ENCODE measurements at places on chromosomes 3 and 15. TPM values are rescaled to one million over a fixed set of nuclear protein-coding genes. Genes with fewer than 3 reads are reported as not detected.

DNA sequence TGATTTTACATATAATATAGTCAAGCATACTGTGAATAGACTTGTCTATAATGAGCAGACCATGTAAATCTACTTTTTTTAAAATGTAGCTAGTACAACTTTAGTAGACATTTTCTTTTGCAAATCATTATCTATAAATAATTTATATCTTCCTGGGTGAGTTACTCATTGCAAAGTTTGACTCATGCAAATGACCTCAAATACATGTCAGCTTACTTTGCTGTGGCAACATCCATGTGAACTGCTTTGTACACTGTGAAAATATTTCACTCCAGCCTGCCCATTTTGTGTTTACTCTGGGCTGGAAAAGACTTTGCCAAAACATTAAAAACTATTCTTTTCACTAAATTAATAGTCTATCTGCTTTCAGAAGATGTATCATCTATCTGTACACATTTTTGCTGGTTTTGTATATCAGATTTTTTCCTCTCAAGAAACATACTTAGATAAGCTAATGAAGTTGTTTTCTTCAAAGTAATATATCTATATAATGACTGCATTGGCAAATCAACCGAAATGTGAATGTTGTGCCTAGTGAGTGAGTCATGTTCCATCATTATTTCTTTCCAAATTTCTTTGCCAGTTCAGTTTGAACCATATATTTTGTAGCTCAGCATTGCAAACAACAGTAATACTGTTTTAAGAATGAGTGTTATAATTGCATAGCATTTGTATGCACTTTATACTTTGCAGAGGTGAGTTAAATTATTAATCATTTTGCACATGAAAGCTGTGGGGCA, 26.5 kb downstream of the IGSF10 start:
- DNase-seq: no peak

DNA sequence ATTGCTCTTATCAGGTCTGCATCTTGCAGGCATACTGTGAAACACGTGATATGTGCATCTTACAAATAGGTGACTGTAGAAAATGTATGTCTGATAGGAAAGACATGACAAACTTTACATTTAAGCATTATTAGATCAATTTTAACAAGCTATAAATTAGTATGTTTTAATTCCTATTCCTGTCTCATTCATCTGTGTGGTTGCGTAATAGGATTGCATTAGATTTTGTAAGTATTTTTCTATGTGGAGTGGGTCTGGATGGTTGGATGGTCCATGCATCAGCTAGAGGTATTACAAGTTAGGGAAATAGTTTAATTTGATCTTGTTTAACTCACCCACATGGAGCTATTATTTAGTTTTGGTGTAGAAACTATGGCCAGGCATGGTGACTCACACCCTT, 18.8 kb downstream of the ASTE1 start:
- DNase-seq: no peak

DNA sequence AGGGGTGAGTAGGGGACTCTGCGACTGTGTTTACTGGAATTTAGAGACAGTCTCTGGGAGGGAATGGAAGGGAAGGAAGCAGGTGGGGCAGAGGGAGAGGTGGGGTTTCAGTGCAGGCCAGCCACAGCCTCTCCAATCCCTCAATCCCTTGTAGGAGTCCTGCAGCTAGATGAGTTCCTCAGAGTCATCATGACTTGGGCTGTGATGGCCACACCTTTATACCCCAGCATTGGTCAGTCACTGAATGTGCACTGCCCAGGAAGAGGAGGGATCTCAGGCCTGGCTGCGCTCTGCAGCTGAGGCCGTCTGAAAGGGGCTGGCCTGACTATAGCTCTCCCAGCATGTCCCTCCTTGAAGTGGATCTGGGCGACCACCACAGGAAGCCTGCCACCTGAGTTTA, 67.3 kb upstream of the GLCE start:
- no peak for DNase-seq

DNA sequence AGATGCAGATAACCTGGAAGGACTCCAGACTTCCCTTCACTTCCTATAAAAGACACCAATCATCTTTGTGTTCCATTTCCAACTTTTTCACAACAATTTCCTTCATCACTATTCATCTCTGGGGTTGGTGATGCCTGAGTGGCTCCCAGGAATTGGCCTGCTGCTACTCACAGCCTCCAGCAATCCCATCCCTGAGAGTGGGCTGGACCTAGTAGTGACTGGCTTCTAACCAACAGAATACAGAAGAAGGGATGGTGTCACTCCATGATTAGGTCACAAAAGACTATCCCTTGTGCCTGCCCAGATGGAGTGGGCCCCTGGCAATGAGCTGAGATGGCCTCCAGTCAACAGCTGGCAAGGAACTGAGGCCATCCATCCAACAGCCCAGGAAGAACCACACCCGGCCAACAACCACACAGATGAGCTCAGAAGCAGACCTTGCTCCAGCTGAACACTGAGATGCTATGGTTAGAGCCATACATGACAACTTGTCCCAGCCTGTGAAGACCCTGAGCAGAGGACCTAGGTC, 20.9 kb downstream of the OCA2 start:
- no peak for DNase-seq

GRCh38 chr15:63196842-63197241, 7.4 kb downstream of the RAB8B start:
- no peak for DNase-seq

The WDR93 gene
- total RNA-seq: 0.41 TPM

DNA sequence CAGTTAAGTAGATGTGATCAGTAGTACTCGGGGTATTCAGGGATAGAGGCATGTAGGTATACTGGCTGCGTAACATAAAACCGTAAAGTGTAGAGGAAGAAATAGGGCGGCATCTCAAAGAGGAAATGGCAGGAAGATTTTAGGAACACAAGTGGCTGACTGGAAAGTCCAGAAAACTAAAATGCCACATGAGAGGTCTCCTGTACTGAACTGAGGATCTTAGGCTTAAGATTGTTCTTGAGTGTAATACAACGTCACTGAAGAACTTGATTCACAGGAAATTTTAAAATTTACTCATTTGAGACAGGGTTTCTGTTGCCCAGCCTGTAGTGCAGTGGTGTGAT, 2.3 kb upstream of the LMLN start:
- DNase-seq: no peak

DNA sequence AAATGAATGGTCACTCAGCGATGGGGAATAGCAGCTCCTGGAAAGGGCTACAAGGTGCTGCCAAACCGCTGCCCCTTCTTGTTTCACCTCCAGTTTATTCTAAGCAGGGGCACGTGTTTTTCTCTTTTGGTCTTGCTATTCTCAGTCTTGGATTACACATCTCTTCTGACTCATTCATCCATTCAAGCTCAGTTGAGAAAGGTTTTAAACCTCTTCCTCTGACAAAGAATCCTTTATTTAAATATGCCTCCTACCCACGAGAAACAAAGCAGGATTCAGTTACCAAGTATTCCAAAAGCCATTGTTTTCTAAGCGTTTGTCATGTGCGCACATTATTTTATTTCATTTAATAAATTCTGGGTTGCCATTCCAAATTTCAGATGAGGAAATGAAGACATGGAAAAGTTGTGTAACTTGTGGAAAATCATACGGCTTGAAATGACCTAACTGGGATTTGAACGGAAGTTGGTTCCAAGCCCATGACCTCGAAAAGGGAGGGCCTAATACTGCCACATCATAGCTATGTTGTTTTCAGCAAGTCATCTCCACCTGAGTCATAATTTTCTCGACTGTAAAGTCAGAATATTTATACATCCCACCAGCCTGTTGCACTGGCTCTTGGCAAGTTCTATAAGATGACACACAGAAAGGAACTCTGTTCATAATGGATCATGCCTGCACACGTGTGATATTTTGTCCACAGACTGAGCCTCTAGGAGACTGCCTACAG, 292.0 kb upstream of the SLCO3A1 start:
- no peak for DNase-seq

GRCh38 chr15:63504979-63505841, 817 bp downstream of the USP3 start:
- DNase-seq: no peak

- DNase-seq: no peak
These were observed 312.1 kb downstream of the SLC9A9 start for GRCh38 chr3:143535994-143536784.

DNA sequence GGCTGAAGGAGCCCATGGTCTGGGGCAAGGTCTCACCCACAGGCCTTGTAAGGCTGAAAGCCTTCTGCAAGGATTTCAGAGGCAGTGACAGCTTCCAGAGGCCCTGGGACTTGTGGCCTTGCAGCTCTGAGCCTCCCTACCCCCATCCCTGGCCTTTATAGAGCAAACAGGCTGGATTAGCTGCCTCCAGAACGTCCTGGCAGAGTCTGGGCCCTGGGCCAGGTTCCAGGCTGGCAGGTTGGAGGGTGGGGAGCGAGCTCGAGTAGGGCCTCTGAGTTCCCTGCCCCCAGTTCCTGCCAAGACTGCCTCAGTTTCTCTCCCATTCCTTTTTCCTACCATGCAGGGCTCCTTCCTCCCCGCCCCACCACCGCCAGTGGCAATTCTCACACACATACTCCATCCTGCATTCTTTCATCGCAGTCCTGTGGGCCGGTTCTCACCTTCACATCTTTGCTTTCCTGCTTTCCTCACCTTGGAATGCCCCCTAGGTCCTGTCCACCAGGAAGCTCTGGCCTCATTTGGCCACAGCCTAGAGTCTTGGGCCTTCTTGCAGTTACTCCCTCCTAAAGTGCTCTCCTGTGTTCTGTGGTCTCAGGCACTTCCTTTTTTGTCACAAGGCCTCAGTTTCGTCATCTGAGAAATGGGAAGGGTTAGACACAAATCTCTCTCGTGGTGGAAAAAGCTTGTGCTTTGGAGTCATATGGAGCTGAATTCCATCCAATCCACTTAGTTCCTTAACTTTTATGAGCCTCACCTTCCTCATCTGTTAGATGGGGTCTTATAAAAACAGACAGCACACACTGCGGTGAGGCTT, 2.7 kb downstream of the LMAN1L start:
- DNase-seq: no peak

The LMAN1L gene
- not detected for total RNA-seq

DNA sequence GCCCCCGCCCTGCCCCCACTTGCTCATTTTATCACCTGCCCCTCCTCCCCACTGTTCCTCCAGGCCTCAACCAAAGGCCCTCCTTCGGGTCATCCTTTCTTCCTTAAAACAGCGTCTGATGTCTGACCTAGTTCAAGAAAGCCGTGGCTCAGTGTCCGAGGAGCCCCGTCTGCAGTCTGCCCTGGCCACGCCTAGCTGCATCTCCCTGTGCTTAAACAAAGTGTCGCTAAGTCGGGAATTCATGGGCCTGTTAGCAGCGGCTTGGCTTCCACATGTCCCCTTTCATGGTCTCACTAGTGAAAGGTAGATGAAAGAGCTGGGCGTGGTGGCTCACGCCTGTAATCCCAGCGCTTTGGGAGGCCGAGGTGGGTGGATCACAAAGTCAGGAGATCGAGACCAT, 41.2 kb downstream of the TM2D3 start:
- DNase-seq: no peak

Data from frontal cortex (tissue), 4 donors.